ENCODE measurements at places on chromosomes 1 and 21.

DNA sequence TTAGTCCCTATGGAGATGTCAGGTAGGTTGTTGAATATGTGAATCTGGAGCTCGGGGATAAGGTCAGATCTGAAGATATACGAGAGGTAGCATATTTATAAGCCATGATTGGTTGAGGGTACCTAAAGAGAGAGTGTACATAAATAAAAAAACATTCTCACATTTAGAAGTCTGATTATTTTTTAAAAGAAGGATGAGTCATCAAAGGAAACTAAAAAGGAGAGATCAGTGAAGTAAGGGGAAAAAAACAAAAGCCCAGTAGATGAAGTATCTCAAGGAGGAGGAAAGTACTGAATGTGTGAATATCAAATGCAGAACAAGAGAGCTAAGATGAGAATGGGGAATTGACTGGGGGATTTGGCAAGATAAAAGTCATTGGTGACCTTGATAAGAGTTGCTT is 15.7 kb upstream of the ANGPTL1 start:
- no peak for DNase-seq

- DNase-seq: no peak
Measured at GRCh38 chr1:17135530-17135929, 16.3 kb upstream of the PADI2 start.

GRCh38 chr1:204499511-204500468 is 5.2 kb upstream of the PIK3C2B start:
- DNase-seq: no peak

GRCh38 chr1:228502522-228502921 is 15.3 kb downstream of the RNF187 start:
- DNase-seq: no peak

GRCh38 chr1:27403931-27404330 is 11.5 kb downstream of the GPR3 start:
- no peak for DNase-seq

DNA sequence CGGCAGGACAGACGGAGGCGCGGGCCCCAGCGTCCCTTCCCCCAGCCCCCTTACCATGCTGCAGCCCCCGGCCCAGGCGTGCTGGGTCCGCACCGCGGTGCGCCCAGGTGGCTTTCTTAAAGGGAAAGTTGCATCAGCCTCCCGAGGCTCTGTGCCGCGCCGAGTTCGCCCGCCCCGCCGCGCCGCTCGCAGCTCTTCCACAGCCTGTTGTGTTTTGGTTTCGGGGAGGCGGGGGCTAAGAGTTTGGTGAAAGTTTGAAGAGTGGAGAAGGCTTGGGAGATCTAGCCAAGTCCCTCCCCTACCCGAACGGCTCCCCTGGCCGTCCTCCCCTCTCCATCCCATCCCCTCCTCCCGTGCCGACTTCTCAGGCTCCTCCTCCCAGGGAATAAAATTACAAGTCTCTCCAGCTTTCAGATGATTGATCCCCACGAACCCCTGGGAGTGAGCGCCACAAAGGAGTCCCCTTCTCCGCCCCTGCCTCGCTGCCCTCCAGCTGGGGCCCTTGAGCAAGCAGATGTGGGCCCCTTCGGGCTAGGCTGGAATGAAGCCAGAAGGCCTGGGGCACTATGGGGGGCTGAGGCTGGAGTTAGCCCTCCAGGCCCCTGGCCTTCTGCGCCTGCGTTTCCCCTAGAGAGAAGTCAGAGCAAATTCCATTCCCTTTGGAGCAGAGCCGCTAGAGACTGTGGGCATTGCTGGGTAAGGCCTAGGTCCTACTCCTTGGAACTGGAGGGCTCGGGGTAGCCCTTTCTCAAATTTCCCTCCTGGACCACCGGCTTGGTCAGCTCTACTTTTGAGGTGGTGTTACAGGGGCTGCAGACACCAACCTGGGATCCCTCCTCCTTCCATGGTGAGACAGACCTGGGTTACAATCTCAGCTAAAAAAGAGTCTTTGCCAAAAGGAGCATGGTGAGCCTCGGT is at the start of gene SLC6A9:
SLC6A9 (minus strand) TSS at position 211 of the 918 bp plus-strand sequence. CDS start 7,185 bp downstream, outside the sequence.
- peak; percentile 33 for DNase-seq

DNA sequence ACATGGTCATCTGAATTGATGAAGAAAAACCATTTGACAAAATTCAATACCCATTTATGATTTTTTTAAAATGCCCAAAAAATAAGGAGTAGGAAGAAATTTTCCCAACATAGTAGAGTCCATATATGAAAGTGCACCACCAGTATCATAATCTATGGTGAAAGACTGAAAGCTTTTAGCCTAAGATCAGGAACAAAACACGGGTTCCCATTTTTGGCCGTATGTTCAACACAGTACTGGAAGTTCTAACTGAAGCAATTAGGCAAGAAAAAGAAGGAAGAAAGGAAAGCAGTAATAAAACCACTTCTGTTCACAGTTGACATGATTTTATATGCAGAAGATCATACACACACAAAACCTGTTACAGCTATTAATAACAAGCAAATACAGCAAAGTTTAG is 227.8 kb upstream of the RAB4A start:
- DNase-seq: no peak

- DNase-seq: no peak
Measured at GRCh38 chr1:53697721-53698383, 41.1 kb downstream of the GLIS1 start.

DNA sequence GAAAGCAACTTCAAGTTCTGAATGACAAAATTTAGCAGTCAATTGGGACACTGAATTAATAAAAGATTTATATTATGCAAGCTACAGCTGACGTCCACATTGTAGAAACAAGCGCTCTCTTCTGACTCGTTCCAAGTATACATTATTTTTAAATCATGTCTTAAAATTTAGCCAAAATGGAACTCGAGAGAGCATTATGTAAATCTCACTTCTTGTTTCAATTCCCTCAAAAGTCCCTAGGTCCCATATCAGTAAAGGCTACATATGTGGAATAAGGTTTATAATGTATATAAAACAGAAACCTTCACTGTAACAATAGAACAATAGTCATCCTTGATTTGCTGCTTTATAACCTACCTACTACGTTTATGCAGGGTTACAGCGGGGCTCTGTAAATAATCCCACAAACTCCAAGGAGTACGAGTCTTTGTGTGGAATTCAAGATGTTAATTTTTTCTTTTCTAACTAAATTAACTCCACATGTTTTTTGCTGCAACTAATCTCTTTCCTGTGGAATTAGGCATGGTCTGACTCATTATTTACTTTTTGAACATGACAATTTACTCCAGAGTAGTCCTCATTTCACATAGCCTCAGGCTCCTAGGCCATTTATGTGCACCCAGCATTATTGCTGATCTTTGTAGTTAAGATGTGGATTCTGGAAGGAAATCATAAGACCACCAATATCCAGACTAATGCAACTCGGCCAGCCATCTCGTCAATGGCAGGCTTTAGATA is 785.1 kb downstream of the LTN1 start:
- DNase-seq: no peak

DNA sequence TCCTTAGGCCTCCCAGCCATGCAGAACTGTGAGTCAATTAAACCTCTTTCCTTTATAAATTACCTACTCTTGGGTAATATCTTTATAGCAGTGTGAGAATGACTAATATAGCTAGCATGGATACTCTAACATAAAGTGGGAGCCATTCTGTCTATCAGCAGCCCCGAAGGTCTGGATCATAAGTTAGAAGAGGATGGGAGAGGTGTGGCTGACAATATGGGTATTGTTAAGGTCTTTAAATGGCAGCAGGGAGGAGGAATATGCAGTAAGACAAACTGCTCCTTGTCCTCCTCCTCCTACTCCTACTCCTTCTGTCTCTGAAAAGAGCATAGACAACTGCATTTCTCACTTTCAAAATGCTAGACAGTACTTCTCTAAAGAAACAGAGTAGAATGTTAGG is 214.0 kb upstream of the C1orf87 start:
- no peak for DNase-seq

GRCh38 chr1:208238710-208239472 is 5.3 kb downstream of the PLXNA2 start:
- no peak for DNase-seq

- no peak for DNase-seq
Measured at GRCh38 chr1:220828179-220828490, 41.4 kb downstream of the MTARC1 start.

- no peak for DNase-seq
Measured at GRCh38 chr1:108862698-108863477, 6.0 kb upstream of the AKNAD1 start.

- DNase-seq: no peak
Measured at GRCh38 chr1:114997510-114998289, 31.9 kb upstream of the TSHB start.

DNA sequence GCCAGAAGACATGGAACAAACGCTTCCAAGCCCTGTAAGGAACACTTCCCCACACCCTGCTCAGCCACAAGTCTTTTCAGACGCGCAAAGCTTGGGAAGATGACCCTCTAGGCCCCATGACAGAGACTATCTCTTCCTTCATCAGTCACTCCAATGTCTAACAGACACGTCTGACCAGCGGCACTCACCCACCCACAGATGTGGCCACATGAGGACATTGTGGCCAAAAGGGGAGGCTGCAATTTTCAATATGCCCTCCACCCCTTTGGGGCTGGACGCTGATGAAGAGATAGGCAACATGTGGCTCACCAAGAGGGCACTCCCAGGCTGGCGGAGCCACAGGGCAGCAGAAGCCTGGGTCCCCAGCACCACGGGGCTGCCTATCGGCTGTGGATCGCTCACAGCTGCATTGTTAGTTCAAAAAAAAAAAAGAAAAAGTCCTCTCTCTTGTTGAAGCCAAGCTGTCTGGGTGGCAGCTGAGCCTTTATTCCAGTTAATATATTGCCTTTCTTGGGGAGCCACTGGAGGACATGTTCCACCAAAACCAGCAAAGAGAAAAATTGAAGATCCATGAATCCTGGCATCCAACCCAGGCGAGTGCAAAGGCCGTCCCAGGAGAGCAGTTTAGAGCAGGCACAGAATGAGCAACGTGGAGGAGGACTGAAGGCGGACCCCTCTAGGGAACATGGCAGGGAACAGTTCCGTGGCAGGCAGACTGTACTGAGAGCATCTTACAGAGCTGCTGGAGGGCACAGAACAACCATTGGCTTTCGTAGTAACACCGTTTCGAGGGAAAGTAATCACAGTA is 52.7 kb upstream of the GPR153 start:
- DNase-seq: no peak

- peak; percentile 56 for DNase-seq
Measured at GRCh38 chr1:12161324-12161661, 5.5 kb upstream of the TNFRSF1B start.

- DNase-seq: peak; percentile 99
Measured at GRCh38 chr21:42062236-42063022, 8.7 kb upstream of the UMODL1 start.

DNA sequence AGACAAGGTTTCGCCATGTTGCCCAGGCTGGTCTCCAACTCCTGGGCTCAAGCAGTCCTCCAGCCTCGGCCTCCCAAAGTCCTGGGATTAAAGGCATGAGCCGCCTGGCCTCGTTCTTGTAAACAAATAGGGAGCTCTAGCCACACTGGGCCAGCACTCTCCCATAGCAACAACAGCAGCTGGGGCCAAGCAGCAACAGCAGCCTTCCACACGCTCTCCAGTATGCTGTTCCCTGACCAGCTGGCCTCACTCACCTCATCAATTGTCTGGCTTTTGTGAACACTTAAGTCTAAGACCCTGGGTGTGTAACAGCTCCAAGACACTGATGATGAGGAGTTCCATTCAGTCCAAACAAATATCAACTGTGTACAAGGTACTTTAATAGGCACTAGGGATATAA is 16.9 kb upstream of the GLIS1 start:
- no peak for DNase-seq

- DNase-seq: no peak
Measured at GRCh38 chr1:172019976-172020375, 178.7 kb downstream of the DNM3 start.

DNA sequence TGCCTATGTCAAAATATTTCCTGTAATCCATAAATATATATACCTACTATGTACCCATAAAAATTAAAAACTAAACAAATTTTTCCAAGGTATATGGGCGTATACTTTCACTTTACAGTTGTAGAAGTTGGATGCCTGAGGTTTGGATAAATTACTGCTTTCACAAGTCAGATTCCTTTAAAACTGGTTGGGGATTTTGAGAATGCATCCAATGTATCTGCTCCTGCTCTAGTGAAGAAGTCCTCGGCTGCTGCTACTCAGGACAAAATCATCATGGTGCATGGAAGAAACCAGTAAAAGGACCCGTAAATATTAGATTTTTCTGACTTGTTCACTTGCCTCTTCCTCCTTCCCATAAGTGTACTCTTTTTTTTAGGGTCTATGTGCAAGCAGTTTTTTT is 841.1 kb downstream of the USP25 start:
- no peak for DNase-seq

- no peak for DNase-seq
Measured at GRCh38 chr1:150601540-150601939, 22.1 kb upstream of the MCL1 start.

DNA sequence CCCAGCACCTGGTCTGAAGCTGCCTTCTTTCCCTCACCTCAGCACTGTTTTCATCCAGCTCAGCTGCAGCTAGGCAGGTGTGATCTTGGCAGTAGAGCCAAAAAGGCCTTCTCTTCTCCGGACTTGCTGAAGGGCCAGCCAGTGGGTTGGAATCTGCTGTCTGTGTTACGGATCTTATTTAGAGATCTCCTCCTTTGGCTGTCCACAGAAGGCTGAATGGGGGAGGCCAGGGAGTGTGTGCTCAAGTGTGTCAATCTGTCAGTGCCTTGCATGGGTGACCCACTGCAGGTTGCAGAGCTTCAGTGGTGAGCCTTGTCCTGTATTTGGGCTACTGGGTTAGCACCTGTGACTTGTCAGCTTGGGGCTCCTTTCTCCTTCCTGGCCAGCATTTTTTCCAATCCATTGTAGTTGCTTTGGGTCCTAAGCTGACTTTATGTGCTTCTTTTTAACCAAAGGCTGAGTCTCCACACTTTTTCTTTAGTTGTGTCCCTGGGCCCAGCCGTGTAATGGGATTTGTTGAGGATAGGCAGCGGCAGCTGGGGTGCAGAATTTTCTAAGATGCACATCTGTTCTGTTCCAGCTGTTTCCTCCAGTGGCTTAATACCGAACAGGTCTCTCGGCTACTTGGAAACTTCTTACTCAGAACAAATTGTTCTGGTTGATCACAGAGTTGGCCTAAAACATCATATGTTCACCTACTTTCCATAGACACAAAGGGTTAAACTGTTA is 126.8 kb downstream of the PEX14 start:
- no peak for DNase-seq

DNA sequence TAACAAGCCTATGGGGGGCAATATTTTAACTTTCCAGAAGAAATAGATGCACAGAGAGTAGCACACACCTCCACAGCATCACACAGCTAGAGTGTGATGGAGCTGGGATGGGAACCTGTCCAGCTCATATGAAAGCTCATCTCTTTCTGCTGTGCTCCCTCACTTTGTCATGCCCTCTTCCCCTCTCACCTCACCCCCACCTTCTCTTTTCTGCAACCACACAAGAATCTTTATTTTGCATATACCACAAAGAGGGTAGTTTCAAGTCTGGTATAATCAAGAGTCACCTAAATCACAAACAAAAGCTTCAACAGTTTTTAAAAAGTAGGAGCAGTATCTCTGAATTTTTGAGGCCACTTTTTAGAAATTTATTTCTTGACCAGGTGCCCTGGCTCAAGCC is 22.6 kb downstream of the FOXD2 start:
- DNase-seq: no peak

GRCh38 chr1:62327360-62328055 is 8.3 kb upstream of the KANK4 start:
- no peak for DNase-seq

- DNase-seq: no peak
Measured at GRCh38 chr1:92203105-92203504, 14.6 kb upstream of the C1orf146 start.

Data from T-helper 2 cell (primary cell).